CD4-positive, alpha-beta T cell treated with Interleukin-6 for 4 hours (primary cell): ENCODE measurements at places on chromosomes 13 and 19.

DNA sequence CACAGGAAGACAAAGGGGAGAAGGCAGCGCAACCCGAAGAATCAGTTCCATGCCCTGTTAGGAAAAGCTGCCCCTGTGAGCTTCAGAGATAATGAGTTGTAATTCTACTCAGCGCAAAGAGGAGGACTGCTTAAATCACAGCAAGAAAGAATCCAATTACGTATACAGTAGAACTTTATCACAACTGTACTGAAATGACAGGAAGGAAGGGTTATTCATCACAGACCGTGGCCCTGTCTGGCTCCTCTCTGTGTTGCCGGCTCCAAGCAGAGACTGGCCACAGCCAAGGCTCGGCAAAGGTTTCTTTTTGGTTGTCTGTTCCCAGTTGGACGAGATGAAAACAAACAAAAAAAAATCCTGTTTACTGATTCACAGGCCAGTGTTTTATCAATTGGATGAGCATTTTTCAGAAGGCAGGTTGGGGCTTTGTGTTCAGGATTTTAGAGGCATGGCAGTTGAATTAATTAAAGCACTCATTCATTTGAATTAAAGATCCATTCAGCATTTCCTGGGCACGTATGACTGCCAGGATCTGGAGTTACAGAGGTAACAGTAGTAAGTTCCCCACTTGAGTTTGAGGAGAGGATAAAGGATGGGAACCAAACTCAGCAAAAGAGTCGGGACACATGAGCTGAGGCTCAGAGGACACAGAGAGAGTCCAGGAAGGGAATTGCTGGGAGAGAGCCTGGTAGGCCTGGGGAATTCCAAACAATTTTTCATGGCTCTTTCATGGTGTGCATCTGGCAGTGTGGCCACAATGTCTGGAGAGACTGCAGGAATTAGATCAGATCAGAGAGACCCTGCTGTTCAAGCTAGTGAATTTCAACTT, 341.0 kb downstream of the DNAJC15 start:
- DNase-seq: no peak

- no peak for DNase-seq
These were observed 320.3 kb downstream of the SUCLA2 start for GRCh38 chr13:47680748-47681147.

- DNase-seq: no peak
These were observed 146.0 kb downstream of the OXGR1 start for GRCh38 chr13:96848286-96848685.

- peak; percentile 12 for DNase-seq
These were observed 628 bp upstream of the ZNF813 start for GRCh38 chr19:53466726-53467484.

DNA sequence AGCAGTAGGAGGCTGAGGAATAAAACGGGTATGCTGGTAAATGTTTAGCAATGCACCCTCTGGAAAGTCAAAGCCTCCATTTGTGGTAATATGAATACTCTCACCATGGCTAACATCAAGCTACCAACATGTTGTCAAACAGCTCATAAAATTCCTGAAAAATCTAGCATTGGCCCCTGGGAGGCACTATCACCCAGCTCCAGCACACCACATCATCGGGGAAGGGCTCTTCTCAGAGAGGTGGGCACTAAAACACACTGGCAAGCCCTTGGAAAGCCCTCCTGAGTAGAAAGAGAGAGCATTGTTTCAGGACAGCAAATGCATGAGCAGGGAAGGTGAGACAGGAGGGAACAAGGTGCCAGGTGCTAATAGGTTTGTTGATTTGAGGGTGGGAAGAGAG, 53.9 kb upstream of the FLT1 start:
- no peak for DNase-seq
